ENCODE measurements at places on chromosomes 11 and 22. TPM values are rescaled to one million over a fixed set of nuclear protein-coding genes. Genes with fewer than 3 reads are reported as not detected.

The TRIM6 gene
- 5.7 TPM for polyA plus RNA-seq

The FAM118B gene
- 36.7 TPM for polyA plus RNA-seq

The F2 gene
- polyA plus RNA-seq, result not detected

The CCDC179 gene
- polyA plus RNA-seq, result not detected

The DGCR6 gene
- polyA plus RNA-seq, result 0.06 TPM

DNA sequence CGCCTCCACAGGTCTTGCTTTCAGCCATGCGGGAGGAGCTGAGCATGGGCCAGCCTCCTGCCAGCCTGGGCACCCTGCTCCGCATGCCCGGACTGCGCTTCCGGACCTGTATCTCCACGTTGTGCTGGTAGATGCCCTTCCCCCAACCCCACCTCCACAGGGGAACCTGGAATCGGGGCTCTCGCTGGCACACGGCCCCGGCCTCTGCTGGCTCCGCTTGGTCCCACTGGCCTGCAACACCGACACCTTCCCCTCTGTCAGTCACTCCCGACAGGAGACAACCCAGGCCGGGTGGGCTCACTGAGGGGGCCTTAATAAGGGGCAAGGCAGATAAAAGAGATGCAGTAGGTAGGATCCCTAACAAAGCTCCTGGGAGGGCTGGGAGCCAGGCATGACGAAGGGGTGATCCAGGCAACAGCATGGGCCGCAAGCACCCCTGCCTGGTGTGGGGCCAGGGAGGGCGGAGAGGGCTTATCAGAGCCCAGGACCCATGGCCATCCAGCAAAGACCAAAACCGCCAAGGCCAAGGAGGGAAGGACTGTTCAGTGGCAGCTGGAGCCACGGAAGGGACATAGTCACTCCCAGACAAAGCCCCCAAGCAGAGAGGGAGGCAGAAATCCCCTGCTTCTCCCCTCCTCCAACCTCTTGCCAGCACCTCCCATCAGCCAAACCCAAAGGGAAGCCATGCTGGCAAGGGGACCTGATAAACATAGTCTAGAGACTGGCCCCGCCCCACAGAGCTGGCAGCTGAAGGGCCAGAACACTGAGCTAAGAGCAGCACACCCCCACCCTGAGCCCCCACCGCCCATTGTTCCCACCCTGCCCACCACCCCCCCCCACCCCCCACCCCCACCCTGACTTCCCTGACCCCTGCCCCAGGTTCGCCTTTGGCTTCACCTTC lies 8.0 kb downstream of the SLC22A12 start:
- no peak for DNase-seq

DNA sequence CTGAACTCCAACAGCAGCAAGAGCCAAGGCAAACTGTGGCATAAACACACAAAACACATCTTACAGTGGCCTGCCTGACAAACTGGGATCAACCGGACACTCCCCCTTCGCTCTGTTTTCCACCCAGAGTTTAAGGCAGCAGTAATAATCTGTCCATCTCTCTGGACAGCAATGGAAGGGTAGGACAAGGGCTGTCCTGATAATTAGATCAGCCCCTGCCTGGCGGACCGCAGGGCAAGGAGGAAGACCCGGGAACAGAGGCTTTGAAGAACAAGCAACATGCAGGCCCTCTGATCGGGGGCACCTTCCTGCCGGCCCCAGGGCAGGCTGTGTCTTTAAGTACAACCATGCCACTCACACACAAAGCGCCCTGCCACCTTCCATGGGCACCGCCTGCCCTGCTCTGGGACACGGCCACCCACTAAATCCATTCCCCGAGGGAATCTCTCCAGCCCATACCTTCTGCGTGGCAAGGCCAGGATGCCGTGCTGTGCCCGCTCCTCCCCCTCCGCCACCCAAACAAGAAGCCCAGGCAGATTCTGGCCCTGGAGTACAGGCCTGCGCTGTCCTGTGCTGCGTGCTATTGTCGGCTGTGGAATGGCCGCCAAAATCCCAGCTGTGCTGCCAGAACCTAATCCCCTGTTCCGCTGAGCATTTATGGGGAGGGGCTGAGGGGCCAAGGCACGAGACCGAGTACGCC lies 38.8 kb downstream of the NUMA1 start:
- DNase-seq, result peak; percentile 44

GRCh38 chr11:9619971-9620370 lies 43.9 kb upstream of the SWAP70 start:
- DNase-seq, result no peak

- no peak for DNase-seq
Observed at GRCh38 chr11:11313426-11313825, 39.6 kb downstream of the CSNK2A3 start.

GRCh38 chr11:93737904-93738612 lies 3.2 kb downstream of the TAF1D start:
- no peak for DNase-seq

GRCh38 chr11:134949121-134950090 lies 537.4 kb upstream of the B3GAT1 start:
- no peak for DNase-seq

DNA sequence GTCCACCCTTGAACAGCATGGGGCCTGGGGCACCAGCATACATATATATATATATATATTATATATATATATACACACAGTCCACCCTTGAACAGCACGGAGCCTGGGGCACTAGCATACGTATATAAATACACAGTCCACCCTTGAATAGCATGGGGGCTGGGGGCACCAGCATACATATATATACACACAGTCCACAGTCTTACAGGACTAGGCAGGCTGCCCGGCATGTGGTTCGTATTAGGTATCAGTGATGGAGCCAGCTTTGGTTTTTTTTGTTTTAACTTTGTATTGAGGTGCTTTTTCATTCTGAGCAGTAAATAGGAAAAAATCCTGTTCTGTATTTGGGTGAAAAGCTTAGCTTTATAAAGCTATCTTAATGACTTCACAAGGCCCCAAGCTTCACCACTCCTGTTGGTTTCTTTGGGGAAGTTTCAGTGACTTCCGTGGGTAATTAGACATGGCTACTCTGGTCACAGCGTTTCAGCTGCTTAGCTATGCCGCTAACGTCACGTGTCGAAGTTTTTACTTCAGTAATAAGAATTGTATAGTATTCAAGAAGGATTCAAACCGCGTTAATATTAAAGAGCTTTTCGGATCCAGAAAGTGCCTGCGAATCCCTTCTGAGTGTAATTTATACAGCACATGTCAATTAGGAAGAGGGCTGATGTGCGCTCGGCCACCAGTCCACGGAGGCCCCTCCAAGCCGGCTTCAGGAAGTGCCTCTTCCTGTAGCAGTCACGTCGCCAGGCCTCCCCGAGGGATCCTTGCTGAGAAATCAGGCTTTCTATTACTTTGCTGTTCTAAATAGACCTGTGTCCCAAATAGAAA lies 179.7 kb downstream of the TBC1D22A start:
- no peak for DNase-seq
